Activated naive CD4-positive, alpha-beta T cell treated with Interleukin-2 at 50 U/mL for 16 hours (primary cell): ENCODE measurements at places on chromosomes 1 and 21.

DNA sequence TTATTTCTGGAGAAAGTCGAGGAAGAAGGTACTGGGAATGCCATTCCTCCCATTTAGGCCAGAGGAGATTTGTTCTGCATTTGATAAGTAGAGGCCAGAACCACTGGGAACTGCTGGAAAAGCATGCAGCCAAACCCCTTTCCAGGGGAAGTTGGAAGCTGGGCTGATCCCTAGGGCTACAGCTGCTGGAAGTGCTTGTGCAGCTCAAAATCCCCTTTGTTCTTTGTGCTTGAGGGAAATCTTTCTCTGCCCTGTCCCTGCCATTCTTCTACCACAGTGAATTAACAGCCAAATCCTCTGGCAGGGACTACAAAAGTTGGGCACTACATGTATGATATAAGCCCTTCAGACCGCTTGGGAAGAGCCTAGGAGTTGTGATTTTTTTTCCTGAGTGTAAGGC, 734.1 kb downstream of the LRRIQ3 start:
- DNase-seq, result no peak

GRCh38 chr21:31132574-31133242, 94.4 kb upstream of the KRTAP19-8 start:
- DNase-seq, result peak; percentile 66

DNA sequence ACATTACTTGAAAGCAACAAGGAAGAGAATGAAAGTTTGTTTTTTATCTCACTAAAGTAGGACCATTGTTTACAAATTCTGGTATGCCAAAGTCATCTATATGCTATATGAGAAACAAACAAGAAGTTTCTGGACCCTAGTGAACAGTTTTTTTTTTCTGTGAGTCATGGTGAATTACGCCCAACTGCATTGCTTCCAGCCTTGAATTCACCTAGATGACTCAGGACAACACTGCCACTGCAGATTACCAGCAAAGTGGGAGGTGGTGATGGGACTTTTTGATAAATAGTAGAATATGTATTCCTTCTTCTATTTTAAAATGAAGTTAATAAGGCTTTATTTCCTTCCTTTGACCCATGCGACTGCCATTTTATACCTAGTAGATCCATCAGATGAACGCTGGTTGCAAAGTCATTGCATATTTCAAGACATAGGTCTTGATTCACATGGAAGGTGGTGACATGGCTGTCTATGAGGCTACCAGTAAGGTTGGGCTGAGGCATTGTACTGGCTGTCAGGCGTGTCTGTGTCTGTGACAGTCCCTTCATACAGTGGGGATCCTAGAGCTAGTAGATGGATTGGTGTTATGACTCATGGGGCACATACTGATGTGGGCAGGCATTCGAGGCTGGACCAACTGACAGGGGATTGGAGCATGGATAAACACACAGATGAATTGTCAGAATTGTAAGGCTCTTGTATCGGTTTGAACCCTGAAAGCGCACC, 49.1 kb upstream of the APOBEC4 start:
- no peak for DNase-seq

DNA sequence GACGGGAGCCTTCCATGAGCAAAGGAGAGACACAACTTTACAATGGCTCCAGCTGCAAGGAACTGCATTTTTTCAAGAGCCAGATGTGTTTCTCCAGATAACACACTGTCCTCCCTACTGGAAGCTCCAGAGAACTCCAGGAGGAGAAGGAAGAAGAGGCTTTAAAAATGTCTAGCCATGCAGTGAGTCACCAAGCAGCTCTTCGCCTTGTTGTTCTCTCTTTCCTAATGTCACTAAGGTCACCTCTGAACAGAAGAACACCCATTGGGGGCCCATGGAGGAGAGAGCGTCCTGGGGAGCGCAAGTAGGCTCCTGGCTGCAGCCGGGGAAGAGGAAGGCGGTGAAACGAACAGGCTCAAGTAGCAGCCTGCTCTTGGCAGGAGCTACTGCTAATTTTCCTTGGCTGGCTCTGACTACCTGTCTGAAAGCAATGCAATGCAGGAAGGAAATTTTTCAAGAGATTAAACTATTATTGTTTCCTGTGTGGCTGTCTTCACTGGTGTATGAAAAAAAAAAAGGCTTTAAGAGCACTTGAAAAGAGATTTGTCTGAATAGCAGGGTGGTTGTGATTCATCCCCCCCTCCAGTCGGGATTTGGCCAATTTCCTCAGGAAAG, 321.9 kb downstream of the SETD4 start:
- no peak for DNase-seq

GRCh38 chr1:33685256-33685655, 178.6 kb upstream of the HMGB4 start:
- DNase-seq, result no peak

DNA sequence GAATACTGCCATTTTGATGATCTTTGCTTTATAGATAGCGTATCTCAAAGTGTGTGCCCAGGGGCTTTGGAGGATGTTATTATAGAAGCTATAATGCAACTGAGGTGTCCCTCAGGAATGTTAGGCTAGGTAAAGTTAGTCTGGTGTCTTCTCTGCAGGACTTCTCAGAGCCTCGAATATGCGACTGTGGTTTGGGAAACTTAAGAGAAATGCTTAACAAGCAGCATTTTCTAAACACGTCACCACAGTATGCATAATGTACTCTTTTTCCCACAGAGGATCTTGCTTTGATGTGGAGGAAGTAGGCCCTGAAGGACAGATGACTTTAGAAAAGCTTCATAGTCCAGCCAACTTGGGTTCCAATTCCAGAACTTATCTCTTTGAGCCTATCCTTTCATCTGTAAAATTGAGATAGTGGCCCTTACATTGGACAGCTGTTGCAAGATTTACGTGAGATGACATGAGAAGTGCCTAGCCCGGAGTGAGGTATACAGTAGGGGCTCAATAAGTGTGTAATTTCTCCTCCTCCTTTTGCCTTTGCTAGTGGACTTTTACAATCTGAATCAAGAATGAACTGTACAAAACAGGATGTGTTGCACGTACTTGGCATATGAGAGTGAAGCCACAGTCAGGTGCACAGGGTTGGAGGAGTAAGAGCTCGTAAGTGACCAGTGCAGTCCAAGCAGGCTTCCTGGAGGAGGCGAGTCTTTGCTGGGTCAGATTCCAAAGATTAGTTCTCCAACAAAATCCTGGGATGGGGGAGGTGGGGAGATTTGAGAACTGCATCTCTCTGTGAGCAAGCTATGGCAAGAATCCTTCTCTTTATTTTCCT, 29.7 kb upstream of the TRABD2B start:
- no peak for DNase-seq

DNA sequence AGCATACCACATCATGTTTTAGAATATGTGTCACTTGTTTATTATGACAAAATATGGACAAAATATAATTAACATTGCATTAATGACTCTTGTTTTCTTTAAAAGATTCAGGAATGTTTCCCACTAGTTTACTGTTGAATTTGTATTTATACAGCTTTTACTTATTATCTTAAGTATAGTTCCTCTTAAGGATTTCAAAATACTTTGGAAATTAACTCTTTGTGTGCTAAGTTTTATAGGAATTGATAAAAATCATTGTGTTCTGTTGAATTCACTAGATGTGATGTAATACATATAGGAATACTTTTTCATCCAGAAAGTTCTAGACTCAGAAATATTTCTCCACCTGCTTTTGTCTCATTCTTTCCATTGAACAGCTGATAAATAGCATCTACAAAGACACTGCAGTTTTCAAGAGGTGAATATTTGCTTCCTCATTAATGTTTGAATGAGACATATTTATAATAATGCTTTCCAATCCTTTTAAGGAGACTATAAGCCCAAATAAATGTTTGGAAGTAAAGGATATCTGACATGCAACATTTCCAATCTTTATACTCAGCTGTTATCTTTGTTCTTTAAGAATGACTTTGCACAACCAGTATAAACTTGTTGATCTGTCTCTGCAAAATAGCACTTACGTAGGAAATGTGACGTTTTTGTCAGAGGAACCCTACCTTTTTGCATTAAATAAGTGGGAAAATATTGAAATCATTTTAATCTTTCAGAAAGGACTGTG, 38.4 kb upstream of the SAMSN1 start:
- no peak for DNase-seq

DNA sequence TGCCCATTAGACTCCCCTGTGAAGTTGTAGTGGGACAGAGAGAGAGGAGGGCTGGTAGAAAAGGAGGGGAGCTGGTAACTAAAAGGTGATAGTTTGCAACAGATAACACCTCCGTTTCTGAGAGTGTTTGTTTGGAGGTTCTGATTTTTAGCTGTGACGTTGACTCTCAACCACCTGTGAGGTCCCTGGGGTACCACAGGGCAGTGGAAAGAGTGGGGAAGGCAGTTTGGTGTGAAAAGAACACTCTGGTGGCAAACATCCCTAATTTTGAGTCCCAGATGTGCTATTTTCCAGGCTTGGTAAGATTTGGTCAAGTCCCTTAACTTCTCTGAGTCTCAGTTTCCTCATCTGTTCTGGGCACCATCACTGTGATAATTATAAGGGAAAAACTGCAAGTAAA, 29.3 kb downstream of the RAB3B start:
- no peak for DNase-seq

DNA sequence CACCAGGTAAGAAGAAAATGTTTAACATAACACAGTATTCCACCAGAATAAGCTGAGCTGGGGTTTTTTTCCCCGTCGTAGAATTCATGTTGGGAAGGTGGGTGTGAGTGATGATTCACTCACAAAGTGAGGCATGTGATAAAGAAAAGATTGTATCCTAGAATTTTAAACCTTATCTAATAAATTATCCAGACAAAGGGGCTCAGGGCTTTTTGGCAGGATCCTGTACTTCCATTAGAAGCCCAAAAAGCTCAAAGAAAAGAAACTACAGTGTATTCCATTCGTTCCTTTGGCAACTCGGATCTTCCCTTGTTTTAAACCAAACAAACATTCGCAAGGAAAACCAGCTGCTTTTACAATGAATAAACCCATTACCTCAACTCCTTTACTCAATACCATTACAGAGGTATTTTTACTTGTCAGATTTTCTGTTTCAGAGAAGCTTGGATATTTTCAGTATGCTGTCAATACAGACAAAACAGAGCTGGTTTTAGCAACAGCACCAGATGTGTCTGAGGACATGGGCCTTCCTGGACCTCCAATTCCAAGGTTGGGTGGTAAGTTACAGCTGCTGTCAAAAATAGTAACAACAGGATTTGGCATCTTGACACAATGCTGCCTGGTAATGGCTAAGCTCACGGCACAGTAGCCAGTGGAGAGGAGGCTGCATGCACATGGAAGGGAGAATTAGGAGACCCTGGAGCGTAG, 159.9 kb upstream of the RUNX1 start:
- DNase-seq, result no peak

DNA sequence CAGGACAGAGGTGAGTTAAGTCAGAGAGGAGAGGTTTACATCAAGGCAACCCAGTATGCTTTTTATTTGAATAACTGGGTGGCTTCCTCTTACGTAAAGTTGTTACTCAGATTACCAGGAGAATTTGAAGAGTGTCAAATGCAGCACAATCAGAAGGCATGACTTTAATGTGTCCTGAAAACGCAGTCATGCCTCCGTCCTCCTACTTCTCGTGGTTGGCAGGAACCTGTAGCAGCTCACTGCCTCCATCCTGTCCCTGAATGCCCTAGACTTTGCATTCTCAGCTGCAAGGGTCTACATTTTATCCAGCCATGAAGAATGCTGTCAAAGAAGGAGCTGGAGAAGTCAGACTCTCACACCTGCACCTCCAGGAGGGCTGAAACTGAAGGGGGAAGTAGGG, 66.7 kb downstream of the MIS18A start:
- DNase-seq, result no peak

- no peak for DNase-seq
These were observed 28.0 kb upstream of the PRKAA2 start for GRCh38 chr1:56617141-56617540.

GRCh38 chr1:234841281-234841680, 231.3 kb upstream of the IRF2BP2 start:
- no peak for DNase-seq

DNA sequence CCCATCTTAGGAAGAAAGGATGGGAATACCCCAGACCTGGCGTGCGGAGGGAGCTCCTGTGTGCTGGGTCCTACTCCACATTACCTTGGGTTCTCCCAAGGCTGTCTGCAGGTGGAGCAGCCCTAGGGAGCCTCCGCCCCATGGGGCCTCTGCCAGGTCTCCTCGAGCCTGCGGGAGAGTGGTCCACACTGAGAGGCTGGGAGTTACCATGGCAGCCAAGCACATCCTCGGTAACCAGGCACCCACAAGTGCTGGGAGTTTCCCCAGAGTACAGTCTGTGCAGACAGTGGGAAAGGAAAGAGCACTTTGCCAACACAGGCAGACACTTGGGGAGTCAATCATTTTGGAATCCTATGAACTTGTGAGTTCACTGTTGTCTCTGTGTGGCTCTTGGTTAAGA, 249.4 kb downstream of the DYRK1A start:
- DNase-seq, result no peak

DNA sequence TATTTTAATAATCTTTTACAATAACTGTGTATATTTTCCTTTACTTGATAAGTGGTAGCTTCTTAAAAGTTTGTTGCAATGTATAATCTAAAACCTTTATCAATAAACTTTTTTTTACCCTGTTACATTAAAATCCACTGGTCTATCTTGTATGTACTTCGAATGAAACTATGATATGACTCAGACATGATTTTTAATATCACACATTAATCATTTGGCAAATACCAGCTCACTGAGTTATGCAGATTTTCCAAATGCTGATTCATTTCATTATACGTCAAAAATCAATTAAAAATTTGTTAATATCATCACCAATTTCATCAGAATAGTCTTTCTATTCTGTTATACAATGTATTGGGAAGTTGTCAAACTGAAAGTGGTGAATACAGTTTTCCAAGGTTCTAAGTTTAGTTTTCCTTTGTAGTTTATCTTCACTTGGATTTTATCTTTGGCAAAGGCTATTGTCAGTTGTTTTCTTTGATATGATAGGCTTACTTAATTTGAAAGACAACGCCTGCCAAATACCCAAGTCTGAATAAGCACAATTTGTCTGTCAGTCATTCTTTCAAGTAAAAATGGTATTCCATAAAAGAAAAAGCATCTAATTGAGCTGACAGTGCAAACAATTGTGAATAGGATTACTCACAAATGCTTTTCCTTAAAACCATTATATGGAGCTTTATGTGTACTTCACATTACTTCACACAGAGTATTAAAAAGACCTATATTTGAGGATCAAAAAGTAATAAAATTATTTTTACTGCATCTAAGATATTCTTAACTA, 127.0 kb downstream of the NME7 start:
- DNase-seq, result no peak

GRCh38 chr1:23779826-23780371, 1.7 kb downstream of the PITHD1 start:
- no peak for DNase-seq

DNA sequence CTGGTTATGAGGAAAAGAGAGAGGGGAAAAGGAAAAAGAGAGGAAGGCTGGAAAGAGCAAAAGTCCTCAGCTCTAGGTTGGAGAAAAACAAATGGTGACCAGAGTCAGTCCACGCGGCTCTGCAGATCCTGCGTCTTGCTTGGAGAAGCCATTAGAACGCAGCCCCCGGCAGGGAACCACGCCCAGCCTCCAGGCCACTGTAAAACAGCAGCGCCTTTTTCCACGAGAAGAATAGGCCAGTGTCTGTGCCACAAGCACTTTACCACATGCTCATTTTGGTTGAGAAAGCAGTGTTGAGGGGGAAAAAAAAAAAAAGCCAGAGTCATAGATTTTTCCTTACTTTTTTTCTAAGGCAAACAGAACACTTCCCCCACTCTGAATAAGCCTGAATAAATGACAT, 846.9 kb upstream of the ADAMTS5 start:
- DNase-seq, result no peak
